ENCODE measurements at places on chromosomes 1 and 21.

GRCh38 chr21:14548779-14549178 lies 2.7 kb upstream of the SAMSN1 start:
- no peak for DNase-seq

DNA sequence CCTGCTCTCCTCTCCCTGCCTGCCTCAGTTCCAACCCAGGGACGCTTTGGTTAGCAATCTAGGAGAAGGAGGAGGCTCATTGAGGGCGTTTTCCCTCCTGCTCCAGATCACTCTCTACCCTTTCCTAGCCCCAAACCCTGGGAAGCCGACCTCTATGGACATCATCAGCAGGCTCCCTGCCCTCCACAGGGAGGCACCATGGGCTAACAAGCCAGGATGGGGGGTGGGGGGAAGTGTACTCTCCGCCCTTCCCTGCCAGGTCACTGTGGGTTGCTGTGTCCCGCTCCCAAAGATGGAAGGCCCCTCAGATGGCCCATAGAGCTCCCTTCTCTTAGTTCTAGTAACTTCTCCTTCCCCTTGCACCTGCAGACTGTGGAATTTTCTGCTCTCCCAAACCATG lies 35.7 kb downstream of the KCND3 start:
- no peak for DNase-seq

- no peak for DNase-seq
These were observed 40.3 kb upstream of the ENAH start for GRCh38 chr1:225693085-225693696.

DNA sequence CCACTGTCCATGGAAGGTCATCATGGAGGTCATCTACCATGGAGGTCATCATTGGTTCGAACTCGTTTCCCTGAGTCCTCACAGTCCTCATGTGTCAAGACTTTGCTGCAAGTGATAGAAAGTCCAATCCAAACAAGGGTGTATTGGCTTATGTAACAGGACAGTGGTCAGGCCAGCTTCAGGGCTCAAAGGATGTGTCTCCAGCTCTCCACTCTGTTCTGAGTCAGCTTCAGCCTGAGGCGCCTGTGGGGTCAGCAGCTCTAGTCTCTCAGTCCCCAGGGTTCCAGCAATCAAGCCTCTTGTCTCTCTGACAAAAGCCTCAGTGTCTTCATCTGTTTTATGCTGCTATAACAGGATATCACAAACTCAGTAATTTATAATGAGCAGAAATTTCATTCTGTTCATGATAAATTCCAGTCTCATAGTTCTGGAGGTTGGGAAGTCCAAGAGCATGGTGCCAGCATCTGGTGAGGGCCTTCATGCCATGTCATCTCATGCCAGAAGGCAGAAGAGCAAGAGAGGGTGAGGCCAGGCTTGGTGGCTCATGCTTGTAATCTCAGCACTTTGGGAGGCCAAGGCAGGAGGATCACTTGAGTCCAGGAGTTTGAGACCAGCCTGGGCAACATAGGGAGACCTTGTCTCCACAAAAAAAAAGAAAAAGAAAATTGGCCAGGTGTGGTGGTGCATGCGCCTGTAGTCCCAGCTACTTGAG lies 19.5 kb downstream of the A3GALT2 start:
- no peak for DNase-seq

Measured in fibroblast of skin of right quadriceps (primary cell).